ENCODE measurements at places on chromosomes 12 and 14.

DNA sequence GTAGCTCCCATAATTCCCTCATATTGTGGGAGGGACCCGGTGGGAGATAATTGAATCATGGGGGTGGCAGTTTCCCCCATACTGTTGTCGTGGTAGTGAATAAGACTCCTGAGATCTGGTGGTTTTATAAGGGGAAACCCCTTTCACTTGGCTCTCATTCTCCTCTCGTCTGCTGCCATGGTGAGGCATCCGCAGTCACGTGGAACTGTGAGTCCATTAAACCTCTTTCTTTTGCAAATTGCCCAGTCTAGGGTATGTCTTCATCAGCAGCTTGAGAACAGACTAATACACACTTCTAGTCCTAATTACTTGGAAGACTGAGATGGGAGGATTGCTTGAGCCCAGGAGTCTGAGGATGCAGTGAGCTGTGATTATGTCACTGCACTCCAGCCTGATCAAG, 64.4 kb downstream of the TMX1 start:
- DNase-seq: no peak

GRCh38 chr12:50828886-50829285, 13.8 kb upstream of the TMPRSS12 start:
- DNase-seq: peak; percentile 4

GRCh38 chr12:112190231-112191025, 65.1 kb downstream of the TRAFD1 start:
- DNase-seq: no peak

DNA sequence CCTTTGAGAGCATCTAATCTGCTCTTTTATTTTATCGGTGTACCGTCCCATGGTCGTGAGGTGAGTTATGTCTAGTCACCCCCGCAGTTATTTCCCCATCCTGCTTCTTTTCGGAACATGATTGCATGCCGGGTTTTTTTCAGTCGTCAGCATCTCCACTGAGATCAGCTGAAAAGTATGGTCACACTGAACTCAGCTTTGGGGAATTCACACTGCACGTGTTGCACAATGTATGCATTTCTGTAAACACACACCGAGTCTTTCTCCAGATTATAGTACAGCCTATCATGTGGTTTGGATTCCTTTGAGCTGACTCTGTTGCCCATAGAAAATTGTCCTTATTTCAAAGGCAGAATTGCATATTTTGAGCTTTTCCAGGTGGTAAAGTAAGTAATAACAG, 24.6 kb downstream of the PLXNC1 start:
- DNase-seq: no peak

GRCh38 chr12:78865516-78865915, 942 bp downstream of the SYT1 start:
- DNase-seq: no peak

DNA sequence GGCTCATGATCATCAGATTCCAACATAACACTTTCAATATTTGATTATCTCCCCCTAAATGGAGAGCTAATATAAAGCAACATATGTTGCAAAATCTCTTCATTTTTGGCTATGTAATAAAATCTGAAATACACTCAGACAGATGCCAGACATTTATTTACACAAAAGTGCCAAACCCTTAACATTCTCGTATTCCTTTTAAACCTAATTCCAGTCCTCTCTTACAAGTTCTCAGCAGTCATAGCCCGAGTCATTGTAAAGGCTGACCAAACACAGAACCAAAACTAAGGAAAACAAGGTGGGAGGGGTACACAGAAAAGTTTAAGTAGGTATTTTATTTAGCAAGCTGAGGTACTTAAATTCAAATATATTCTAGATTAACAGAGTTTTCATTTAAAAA, 81.4 kb downstream of the LRP6 start:
- DNase-seq: no peak

GRCh38 chr12:121960541-121960940, 42.1 kb downstream of the CFAP251 start:
- DNase-seq: no peak

DNA sequence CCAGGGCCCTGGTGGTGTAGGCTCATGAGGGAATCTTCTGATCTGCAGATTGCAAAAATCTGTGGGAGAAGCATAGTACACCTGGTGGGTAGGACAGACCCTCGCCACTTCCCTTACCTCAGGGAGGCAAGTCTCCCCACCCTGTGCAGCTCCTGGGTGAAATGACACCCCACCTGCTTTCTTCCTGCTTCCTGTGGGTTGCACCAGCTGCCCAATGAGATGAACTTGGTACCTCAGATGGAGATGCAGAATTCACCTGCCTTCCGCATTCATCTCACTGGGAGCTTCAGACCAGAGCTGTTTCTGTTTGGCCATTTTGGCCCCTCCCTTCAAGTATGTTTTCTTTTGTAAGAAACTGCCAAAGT, 4.7 kb downstream of the CLEC2D start:
- DNase-seq: no peak

DNA sequence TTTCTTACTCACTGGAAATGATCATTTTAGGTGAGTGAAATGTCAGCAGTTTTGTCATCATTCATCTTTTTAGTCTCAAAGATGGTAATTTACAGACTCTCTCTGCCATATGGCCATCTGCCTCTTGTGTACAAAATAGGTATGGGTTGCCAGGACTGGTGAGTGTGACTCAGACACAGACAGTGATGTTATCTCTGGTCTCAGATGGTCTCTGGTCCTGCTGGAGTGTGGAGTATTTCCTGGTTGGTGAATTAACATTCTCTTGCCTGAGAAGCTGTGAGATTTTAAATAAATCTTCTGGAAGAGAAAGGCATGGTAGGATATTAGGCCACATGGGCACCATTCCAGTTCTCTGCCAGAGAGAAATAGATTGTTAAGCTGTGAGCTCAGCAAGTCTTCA, 207.0 kb downstream of the ATP23 start:
- DNase-seq: no peak

GRCh38 chr14:20683125-20683890, 1.1 kb upstream of the RNASE4 start:
- peak; percentile 82 for DNase-seq

GRCh38 chr12:13112968-13113367, 9.5 kb upstream of the GSG1 start:
- no peak for DNase-seq

GRCh38 chr14:77862154-77862786, 62.4 kb downstream of the ADCK1 start:
- peak; percentile 76 for DNase-seq

GRCh38 chr12:84910549-84911241, 1.9 kb downstream of the SLC6A15 start:
- DNase-seq: no peak

DNA sequence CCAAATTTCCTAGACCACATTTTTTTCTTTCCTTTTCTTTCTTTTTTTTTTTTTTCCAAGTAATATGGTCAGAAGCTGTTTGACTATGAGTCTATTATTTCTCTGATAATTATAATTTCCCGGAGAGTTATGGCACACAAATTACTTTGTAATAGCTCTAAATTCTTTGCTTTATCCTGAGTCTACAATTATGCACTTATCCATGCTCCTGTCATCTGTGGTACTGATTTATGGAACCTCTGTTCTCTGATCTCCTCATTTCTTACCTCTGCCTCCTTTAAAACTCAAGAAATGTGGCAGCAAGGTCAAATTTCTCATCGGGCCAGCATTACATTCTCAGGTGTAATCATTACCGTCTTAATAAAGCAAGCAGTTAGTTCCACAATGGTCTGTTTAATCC, 282.1 kb downstream of the PAWR start:
- DNase-seq: no peak

DNA sequence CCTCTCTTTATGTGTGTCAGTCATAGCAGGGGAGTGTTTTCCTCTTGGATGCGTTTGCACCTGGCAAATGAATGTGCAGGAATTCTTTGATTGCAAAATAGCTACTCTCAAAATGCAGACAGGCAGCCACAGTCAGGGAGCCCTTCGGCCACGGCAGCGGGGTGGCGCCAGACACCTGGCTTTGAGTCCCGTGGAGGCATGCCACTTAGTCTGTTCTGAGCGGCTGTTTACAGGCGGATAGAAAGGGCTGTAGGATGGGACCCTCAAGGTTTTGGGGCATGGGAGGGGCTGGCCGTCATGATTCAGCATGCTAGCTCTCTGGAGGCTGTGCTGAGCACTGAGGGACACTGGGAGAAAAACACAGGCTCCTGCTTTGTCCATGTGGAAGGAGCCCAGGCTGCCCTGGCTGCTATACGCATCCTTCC, 117.1 kb downstream of the SLC25A47 start:
- peak; percentile 34 for DNase-seq

Measured in hippocampal formation (tissue), 2 donors.